Naive B cell (primary cell): ENCODE measurements at places on chromosomes 1 and 21. TPM values are rescaled to one million over a fixed set of nuclear protein-coding genes. Genes with fewer than 3 reads are reported as not detected.

DNA sequence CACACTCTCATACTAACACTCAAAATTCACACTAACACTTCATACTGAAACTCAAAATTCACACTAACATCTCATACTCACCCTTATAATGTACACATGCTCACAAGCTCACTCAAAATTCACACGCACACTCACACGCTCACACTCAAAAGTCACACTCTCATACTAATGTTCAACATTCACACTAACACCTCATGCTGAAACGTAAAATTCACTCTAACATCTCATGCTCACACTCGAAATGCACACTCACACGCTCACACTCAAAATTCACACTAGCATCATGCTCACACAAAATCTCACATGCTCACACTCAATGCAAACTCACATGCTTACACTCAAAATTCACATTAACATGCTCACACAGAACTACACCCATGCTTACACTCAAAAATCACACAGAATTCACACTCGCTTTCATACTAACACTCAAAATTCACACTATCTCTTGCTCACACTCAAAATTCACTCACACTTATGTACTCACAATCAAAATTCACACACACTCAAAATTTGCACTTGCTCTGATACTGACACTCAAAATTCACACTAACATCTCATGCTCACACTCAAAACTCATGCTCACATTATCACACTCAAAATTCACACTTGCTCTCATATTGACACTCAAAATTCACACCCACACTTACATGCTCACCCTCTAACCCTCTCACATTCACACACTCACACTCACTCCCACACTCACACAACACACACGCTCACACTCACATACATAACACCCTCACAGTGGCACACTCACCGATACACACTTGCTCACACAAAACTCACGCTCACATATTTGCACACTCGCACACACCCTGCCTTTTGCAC, 264.4 kb upstream of the VAMP3 start:
- DNase-seq, result no peak

- no peak for DNase-seq
Measured at GRCh38 chr1:81499487-81499886, 301.2 kb upstream of the ADGRL2 start.

DNA sequence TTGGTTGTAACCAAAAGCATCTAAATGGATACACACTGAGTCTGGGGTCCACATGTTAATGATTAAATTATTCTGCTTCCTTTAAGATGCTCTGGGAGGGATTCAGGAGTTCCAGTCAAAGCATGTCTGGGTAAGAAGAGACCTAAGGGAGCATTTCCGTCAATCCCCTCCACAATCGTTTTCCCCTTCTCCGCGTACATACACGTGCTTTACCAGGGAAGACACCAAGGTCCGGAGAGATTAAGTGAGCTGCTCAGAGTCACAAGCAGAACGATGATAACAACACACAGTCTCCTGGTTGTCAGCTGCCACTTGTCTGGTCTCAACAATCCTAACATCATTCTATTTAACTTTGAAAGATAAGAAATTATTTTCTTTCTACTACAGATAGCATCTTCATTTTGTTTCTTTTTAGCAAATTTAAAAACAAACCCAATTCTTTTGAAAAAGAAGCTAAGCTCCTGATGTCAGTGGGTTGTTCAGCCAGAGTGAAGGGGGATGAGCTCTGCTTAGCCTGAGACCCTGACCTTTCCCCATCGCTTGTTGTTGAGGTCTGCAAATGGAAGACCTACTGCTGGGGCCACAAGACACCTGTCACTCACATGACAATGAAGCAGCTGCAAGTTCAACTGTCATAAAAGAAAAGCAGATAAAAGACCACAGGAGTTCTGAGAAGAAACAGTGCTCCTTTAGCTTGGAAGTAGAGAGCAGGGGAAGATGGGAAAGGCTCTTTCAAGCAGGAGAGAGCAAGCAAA, 4.5 kb downstream of the PAFAH2 start:
- no peak for DNase-seq

GRCh38 chr1:234928642-234929041, 200.0 kb downstream of the TOMM20 start:
- DNase-seq, result no peak

- DNase-seq, result no peak
Measured at GRCh38 chr1:198841477-198841876, 202.6 kb downstream of the PTPRC start.

- no peak for DNase-seq
Measured at GRCh38 chr1:231750818-231751362, 124.3 kb downstream of the DISC1 start.

GRCh38 chr1:183905508-183906113, 100.7 kb downstream of the RGL1 start:
- no peak for DNase-seq

GRCh38 chr21:42374864-42375499, 8.6 kb upstream of the TFF1 start:
- DNase-seq, result no peak

CHI3L2 gene
- 73.9 TPM for polyA plus RNA-seq

DNA sequence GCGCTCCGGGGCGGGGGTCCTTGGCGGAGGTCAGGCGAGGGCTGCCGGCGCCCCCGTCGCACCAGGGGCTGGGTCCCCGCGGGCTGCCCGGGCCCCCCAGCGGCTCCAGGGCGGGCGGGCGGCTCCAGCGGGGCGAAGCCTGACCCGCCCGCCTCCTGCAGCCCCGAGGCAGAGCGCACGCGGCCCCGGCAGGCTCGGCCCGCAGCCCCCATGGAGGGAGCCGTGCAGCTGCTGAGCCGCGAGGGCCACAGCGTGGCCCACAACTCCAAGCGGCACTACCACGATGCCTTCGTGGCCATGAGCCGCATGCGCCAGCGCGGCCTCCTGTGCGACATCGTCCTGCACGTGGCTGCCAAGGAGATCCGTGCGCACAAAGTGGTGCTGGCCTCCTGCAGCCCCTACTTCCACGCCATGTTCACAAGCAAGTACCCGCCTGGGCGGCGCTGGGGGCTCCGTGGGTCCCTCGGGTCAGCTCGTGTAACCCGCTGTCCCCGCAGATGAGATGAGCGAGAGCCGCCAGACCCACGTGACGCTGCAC, 817 bp downstream of the KLHL17 start:
- no peak for DNase-seq

DNA sequence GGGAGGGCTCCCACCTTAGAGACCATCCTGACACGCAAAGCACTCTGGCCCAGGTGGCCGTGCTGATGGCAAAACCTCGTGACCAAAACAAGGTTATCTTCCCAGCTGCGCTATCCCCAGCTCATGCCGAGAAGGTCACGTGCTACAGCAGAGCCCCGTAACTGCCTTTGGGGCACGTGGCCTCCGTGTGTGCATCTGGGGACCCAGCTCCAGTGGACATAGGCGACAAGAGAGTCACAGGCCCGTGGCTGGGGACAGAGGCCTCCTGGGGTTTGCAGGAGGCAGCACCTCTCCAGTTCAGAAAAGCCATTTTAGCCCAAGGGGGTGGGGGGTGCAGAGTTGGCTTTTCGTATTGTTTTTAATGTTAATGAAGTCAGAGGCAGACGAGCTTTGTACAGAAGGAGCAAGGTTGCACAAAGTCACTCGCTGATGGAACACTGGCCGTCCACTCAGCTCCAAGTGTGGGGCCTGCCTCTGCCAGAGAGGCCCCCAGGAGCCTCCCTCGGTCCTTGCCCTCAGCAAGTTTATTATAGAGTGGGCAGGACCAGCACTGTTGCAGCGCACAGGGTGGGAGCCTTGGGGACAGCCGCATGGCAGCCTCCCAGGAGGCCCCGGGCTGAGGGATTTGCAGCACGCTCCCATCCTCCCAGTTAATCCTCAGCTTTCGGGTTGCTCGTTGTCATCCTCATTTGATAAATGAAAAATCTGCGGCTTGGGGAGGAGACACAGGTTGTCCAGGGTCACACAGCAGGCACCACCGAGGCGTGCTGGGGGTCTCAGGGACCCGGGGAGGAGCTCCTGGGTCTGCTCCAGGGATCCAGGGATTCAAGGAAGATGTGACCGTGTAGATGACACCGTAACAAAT, 8.0 kb upstream of the PDE9A start:
- DNase-seq, result no peak

- DNase-seq, result no peak
Measured at GRCh38 chr1:94434365-94435045, 16.3 kb downstream of the ABCD3 start.

DNA sequence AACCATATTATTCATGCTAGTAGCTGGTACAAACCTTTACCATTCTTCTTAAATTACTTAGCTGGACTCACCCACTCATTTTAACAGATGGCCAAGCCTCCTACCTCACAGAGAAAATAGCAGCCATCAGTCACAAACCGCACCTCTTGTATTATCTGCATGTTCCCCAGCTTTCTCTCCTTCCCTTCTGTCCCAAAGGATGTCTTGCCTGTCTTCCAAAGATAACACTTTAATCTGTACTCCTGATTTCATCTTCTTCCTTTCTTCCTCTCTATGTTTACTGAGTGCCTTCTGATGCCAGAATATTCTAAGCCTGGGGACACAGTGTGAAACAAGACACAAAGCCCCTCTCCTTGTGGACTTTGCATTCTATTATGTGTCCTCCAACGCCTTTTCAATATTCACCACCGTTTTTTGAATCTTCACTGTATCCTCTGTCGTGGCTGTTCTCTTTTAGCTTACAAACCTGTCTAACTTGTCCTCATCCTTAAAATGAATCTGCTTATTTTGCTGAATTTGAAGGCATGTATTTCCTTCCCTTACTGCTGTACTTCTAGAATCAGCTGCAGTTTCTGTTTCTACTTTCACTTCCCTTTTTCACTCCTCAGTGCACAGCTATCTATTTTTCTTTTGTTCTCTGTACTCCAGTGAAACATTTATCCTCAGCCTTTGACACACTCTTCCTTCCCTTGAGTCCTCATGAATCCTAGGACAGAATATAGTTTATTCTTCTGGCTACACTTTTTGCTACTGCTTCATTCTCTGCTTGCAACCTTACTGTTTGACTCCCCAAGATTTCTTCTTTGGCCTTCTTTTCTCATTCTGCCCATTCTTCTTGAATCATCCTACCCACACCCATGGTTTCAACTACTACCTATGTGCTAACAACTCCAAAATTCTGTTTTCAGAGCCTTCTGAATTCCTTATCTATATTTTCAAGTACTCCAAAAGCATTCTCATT, 216.9 kb upstream of the SAMSN1 start:
- DNase-seq, result peak; percentile 75

PCNX2 gene
- polyA plus RNA-seq, result 3.8 TPM

- DNase-seq, result no peak
Measured at GRCh38 chr1:93675931-93676330, 5.7 kb downstream of the BCAR3 start.

DNA sequence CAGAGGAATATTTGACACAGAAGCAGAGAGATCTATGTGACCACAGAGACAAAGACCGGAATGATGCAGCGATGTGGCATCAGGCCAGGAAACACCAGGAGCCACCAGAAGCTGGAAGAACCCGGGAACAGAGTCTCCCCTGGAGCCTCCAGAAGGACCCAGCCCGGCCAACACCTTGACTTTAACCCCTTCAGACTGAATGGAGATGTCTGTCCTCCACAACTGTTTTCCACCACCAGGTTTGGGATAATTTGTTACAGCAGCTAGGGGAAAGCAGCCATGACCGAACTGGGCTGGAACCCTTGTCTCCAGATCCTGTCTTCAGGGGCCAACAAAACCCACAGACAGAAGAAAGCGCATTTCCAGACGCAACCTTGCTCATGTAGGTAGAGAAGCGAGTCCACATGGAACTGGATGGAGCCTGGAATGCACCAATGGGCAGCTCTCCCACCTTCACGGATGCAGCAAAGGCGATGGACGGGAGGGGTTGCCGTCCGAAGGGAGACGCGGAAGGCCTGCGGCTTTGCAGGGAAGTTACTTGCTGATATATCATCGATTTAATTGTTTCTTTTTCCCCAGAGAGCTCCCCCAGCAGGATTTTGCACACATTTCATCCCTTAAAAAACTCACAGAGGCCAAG, 396.6 kb downstream of the NPHP4 start:
- no peak for DNase-seq

GRCh38 chr1:60281360-60281932, 207.9 kb upstream of the C1orf87 start:
- no peak for DNase-seq

DNA sequence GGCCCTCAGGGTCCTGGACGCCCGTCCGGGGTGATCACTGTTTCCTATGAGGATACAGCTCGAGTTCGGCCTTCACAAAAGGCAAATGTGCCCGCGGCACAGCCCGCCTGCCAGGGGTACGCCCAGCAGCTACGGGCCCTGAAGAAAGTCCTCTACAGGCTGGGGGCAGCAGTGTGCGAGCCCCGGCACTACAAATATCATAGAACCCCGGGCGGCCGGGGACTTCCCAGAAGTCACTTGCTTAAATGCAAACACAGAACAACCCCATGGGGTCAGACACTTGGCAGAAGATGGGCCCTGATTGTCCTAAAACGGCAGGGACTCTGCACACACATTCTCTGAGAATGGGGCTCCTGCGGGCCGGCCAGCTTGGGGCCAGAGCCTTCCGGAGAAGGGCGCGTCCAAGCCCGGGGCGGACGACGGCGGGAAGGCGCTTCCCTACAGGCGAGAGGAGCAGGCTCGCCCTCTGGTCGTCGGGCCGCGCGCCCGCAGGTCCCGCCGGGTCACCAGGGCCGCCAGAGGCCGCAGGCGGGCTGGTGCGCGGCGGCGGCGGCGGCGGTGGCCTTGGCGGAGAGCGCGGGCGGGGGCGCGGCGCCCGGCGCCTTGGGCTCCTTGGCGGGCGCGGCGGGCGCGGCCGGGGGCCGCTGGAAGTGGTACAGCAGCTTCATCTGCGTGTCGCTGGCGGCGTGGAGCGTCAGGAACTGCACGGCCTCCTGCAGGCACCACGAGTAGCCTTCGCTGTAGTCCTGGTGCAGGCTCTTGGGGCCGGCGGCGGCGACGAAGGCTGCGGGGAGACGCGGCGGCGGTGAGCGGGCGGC, 888 bp downstream of the HES5 start:
- peak; percentile 57 for DNase-seq

CASZ1 gene
- 3.4 TPM for polyA plus RNA-seq

DNA sequence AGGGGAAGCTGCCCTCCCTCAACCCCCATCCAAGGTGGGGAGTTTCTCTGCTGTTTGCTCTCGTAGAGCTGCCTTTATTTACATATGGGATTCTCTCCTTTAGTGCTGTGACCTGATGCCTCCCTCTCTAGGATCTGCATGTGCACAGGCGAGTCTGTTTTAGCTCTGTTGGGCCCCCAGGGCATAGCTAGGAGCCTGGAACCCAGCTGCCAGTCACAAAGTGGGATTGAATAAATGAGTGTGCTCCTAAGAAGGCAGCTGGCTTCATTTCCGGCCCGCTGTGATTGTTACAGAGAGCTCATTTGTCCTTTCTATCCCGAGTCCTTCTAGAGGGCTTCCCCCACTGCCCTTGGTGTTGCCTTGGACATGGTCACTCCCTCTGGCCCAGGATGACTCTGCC, 176.6 kb downstream of the GRIK3 start:
- no peak for DNase-seq
